ENCODE measurements at places on chromosomes 4 and X.

- no peak for DNase-seq
These were observed 127.4 kb downstream of the RBM47 start for GRCh38 chr4:40502220-40502619.

DNA sequence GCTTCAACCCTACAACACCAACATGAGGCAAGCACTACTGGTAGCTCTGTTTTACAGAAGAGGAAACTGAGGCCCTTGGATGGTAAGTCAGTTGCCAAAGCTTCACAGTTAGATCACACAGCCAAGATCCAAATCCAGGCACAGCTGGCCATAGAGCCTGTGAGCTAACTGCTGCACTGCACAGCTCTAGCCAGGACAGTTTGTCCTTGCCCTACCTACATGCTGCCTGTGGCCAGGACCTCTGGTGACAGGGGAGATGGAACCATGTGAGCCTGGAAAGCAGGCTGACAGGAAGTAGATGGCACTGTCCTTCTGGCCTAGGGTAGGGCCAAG, 257.8 kb downstream of the FBXW7 start:
- no peak for DNase-seq

DNA sequence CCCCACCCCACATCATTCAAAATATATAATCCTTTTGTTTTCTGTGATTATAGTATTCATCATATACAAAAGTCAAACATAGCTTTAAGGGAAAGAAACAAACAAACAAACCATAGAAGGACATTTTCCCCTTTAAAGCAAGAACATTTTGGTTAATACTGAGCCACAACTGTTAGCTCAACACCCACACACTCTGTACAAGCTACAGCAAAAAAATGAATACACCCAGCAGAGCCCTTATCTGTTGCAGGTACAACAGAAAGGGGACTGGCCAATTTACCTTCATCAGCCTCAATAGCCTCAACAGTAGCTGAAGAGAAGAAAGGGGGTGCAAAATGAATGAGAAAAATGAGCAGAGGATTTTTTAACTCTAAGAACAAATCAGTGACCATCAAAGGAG, 318.4 kb downstream of the PPP3CA start:
- DNase-seq, result no peak

GRCh38 chrX:2385224-2385623, 115.6 kb downstream of the DHRSX start:
- DNase-seq, result peak; percentile 42

- no peak for DNase-seq
These were observed 80.1 kb upstream of the MAML3 start for GRCh38 chr4:140233791-140234696.

- DNase-seq, result no peak
These were observed 1.2 kb upstream of the FGFBP2 start for GRCh38 chr4:15964159-15964558.

DNA sequence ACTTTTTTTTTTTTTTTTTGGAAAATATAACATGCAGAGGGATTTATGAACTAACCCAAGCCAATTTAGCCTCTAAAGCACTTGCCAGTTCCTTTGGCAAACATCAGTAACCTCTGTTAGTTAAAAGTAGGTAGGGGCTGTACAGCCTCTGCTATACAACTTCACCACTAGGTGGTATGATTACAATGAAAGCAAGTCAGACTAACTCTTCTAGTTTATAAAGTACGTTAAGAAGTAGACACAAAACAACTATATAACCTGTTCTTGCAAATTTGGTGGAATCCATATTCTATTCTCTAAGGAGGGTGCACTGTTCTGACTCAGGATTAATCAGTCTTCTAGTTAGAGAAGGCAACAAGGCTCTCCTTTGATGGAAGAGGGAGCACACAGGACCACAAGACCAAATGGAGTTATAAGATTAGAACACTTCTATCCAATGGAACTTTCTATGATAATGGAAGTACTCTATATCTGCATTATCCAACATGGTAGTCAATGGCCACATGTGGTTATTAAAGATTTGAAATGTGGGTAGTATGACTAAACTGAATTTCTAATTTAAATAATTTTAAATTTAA, 12.8 kb downstream of the AIMP1 start:
- DNase-seq, result no peak

- no peak for DNase-seq
These were observed 40.9 kb downstream of the NEK1 start for GRCh38 chr4:169571435-169571834.

- no peak for DNase-seq
These were observed 208.3 kb upstream of the MID1 start for GRCh38 chrX:10828640-10829039.

DNA sequence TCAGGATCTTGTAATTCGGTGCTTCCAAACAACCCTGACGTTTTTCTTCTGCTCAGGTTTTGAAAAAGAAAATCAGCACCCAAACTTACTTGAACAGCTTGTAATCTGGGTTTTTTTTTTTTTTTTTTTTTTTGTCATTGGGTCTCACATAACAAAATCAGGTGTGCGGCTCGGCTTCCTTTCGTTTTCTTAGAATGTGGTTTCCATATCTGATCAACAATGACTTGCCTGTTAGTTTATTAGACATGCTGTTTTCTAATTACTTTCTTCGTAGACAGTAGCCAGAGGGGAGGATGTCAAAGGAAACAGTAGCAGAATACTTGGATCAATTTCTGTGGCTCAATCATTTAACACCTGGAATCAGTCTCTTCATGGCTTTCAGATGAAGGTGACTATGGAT, 890 bp upstream of the FREM3 start:
- no peak for DNase-seq

GRCh38 chrX:26889574-26889973, 573.6 kb downstream of the PPP4R3C start:
- peak; percentile 8 for DNase-seq

DNA sequence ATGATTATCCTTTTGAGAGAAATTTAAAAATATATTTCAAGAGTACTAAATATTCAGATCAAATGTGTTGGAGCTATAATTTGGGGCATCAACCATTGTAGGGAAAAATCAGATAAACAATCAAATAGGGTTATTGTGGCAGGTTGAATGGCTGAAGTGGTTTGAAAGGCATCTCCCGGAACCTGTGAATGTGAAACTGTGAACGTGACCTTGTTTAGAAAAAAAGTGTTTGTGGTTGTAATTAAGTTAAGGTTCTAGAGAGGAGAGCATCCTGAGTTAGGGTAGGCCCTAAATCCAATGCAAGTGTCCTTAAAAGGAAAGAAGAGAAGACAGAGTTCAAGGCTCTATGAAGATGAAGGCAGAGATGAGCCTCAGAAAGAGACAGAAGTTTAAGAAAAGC, 37.4 kb downstream of the ADGRA3 start:
- DNase-seq, result no peak

DNA sequence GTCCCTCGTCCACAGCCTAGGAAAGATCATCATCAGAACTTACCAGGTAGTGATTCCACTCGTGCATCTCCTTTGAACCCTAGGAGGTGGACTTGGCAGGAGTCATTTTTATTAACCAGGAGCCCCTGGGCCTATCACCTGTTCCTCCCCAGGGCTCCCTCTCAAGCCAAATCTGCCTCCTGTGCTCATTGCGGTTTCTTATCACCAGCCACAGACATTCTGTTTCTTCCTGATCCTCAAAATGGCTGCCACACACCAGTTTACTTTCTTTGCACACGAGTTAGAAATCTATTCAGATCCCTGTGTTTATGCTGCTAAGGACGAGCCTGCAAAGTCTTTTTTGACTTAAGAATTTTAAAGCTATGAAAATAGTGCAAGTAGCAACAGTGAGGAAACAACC, 354.5 kb upstream of the BOD1L1 start:
- DNase-seq, result no peak

DNA sequence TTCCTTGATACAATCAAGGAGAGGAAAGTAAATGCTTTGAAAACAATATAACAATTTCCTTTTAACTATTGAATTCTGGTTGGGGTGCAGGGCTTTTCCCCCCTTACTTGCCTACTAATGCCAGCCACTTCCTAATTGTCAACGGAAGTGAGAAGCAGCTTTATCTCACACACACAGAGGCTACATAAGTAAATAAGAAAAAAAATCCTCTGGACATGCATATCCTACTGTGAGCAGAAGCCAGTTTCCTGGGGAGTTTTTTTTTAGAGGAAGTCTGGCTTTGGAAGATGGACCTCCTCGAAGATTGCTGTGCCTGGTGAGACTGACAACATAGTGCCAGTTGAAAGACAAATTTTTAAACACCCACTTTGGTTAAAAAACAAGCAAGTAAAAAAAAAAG, 180.6 kb downstream of the OPHN1 start:
- DNase-seq, result no peak

DNA sequence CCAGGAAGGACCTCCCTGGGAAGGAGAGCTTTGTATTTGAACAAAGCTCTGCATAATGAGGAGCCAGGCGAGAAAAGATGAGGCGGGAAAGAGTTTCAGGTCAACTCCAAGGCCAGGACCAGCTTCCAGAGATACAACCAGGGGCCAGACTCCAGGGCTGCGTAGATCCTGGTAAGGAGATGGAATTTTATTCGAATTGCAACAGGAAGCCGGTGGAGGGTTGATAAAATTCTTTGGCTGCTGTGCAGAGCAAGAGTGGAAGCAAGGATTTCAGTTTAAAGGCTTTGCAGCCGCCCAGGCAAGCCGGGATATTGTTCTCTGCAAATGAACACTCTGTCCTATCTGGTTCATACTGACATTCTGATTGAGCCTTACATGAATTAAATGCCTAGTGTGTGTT, 40.2 kb upstream of the CBR4 start:
- no peak for DNase-seq

GRCh38 chrX:151176231-151176750, at the start of gene GPR50:
Gene GPR50 (plus strand): TSS chrX:151176584. CDS start chrX:151176722, 138 bp downstream.
- DNase-seq, result no peak

DNA sequence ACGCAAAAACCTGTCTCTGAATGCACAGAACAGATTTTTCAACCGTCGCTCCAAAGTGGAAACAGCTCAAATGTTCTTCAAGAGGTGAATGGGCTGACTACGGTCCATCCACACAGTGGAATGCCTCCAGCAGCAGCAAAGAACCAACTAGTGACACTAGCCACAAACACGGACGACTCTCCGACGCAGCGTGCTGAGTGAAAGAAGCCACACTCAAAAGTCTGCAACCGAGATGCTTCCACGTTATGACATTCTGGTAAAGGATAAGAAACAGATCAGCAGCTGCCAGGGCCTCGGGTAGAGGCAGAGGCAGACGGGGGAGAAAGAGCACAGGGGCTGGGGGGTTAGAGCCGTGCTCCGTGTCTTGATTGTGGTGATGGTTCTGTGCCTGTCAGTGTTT, 125.2 kb downstream of the AFAP1 start:
- DNase-seq, result no peak

- DNase-seq, result no peak
These were observed 37.2 kb upstream of the C4orf50 start for GRCh38 chr4:6055436-6055835.

- DNase-seq, result peak; percentile 47
These were observed 72.1 kb downstream of the PRSS12 start for GRCh38 chr4:118280501-118281218.

DNA sequence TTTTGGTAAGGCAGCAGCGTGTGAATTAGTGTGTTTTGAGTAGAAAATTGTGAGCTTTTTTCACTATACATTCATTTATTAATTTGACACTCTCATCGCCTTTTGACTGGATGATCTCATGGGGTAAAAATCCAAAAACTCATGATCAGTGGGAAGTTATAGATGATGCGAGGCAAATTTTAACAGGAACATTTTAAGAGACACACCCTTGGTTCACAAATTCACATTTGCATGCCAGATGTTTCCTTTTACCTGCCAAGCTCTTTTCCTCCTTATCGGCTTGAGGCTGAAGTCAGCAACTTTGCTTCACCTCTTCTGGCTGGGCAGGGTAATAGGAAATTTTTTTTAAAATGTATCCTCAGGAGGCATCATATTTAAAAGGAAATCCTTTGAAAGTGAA, 318.0 kb upstream of the HS3ST1 start:
- no peak for DNase-seq

DNA sequence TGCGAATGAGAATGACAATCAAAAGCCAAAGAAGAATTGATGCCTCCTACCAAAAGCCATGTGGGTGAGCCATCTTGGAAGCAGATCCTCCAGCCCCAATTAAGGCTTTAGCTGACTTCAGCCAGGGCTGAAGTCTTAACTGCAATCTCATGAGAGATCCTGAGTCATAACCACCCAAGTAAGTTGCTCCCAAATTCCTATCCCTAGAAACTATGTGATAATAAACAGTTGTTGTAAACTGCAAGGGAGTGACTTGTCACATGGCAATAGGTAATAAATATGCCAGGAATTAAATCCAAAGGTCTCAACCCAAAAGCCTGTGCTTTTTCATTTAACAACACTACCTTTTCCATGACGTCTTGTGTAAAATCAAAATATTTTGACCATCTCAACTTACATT, 154.2 kb upstream of the TBL1X start:
- no peak for DNase-seq

DNA sequence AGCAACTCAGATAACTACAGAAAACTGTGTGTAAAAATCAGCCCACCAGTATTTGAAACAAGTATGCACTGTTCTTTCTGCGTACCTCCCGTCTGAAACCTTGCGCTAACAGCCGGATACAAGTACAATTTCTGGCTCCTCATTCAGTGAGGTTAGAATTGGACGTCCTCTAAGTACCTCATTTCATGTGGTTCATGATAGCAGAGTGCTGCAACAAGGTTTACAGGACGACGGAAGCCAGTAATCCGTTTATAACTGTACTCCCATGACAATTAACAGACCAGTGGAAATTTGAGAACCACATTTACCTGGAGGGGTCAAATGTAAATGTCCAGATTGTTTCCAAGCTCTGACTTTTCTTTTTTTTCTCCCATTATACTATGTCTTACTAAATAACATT, 52.9 kb upstream of the TENM3 start:
- DNase-seq, result no peak

- DNase-seq, result no peak
These were observed 327.8 kb downstream of the CAMK2D start for GRCh38 chr4:113433536-113434246.

- peak; percentile 65 for DNase-seq
These were observed 3.4 kb upstream of the AVPR2 start for GRCh38 chrX:153900831-153901752.

DNA sequence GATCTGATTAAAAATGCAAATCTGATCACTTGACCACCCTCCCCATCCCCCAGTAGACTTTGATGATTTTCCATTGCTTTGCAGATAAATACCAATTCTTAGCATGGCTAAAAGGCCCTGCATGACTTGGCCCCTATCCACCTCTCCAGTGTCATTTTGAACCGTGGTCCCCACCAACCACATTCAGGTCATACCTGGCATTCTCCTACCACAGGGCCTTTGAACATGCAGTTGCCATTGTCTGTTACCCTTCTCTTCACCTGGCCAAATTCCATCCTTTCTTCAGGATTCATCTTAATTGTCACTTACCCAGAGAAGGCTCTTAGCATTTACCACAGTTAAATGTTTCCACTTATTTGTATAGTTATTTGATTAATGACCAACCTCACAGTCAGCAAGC, 36.9 kb upstream of the RELL1 start:
- no peak for DNase-seq

- no peak for DNase-seq
These were observed 149.3 kb upstream of the TENM3 start for GRCh38 chr4:182093935-182094334.

DNA sequence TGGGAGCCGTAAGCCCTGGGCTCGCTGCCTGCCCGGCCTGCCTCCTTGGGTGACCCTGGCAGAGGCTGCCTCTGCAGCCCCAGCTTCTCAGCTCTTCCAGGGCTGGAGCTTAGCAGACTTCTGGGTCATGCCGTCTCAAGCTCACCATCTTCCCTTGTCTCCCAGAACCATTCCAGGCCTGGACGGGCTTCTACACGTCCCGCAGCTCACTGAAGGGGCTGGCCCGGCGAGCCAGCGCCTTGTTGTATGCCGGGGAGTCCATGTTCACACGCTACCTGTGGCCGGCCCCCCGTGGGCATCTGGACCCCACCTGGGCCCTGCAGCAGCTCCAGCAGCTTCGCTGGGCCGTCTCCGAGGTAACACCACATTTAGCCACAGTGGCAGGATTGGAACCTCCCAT, 22.0 kb downstream of the MAN2B2 start:
- no peak for DNase-seq
